ENCODE measurements at places on chromosomes 1 and 21.

- no peak for DNase-seq
These were observed 67.4 kb upstream of the STUM start for GRCh38 chr1:226481133-226481532.

GRCh38 chr1:231778009-231778719 is 151.6 kb downstream of the DISC1 start:
- peak; percentile 28 for DNase-seq

- no peak for DNase-seq
These were observed 17.0 kb downstream of the C1orf159 start for GRCh38 chr1:1098681-1099421.

GRCh38 chr1:15355968-15356625 is 53.6 kb upstream of the EFHD2 start:
- peak; percentile 63 for DNase-seq

GRCh38 chr1:24910751-24911650 is 19.1 kb downstream of the RUNX3 start:
- peak; percentile 24 for DNase-seq

- DNase-seq: peak; percentile 52
These were observed 110.4 kb upstream of the C1orf21 start for GRCh38 chr1:184276416-184276815.

DNA sequence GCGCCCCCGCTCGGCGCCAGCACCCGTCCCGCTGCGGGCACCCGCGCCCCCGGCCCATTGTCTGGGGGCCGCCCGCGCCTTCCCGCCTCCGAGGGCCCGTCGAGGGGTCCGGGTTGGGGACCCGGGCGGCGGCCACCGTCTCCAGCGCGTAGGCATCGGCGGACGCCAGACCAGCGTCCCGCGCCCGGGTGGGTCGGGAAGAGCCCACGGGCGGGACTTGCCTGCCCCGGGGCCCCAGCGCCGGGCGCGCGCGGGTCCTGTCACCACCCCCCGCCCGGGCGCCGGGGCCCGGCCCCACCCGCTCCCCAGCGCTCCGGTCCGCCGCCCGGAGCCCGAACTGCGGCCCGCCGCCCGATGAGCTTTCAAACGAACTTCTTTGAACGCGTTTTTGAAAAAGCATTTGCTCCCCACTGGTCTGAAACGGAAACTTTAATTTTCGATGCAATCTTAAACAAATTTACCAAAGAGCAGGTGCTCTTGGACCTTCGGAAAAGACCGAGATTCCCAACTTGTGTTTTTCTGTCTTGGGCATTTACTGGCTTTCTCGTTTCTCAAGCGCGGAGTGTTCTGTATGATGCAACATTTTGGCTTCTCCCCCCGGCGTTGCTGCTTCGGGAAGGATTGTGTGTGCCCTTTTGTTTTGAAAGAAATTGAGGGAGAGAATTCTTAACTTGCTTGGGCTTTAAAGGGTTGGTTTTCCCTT is 615 bp downstream of the CLIC4 start:
- peak; percentile 76 for DNase-seq
